ENCODE measurements at places on chromosomes 1 and 21. TPM values are rescaled to one million over a fixed set of nuclear protein-coding genes. Genes with fewer than 3 reads are reported as not detected.

DNA sequence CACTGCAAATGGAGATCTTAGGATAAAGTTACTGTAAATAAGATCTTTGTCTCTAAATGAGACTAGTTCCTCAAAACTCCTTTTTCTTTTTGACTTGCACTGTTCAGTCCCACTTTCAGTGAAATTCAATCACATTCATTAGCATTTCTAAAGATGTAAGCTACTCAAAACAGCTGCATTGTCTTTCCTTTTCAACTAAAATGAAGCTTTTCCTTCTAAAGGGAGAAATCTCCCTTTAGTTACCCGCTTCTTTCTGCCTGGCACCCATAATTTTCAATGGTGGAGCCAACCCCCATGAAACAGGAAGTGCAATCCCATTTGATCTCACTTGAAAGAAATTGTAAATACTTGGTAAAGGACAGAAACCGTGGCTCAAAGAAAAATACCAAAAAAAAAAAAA, 387.4 kb upstream of the PKN2 start:
- no peak for DNase-seq

DNA sequence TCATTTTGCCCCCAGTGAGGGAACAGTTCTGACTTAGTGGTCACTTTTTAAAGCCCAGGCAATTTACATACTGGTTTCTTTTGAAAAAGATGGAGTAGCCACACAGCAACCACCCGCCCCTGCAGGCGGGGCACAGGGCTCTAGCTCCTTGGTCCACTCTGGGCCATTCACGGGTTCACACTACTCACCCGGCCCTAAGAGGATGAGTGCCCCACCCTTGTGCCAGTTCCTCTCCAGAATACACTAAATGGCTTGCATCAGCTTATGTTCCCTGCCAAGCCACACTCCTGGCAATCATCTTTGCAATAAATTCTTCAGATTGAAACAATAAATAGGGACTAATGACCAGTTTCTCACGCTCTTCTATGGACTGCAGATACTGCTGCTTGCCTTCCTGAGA, 15.7 kb upstream of the ATP13A2 start:
- peak; percentile 63 for DNase-seq

- DNase-seq: no peak
These were observed 47.5 kb upstream of the TDRD10 start for GRCh38 chr1:154454386-154455120.

- no peak for DNase-seq
These were observed 21.4 kb upstream of the NPPB start for GRCh38 chr1:11880181-11880575.

DNA sequence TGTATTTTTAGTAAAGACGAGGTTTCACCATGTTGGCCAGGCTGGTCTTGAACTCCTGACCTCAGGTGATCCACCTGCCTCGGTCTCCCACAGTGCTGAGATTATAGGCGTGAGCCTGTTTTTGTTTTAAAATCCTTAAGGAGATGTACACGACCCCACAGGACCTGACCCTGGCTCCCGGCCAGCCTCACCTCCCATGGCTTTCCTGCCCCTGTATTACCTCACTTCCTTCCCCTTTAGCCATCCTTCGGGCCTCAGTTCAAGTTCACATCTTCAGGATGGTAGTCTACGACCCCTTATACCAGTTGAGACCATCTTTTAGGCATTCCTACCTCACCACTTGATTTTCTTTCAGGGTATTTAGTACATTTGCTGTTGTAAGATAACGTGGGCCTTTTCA, 36.3 kb downstream of the TCP10L start:
- no peak for DNase-seq

GRCh38 chr1:181113059-181113641, 24.6 kb downstream of the IER5 start:
- DNase-seq: no peak

DNA sequence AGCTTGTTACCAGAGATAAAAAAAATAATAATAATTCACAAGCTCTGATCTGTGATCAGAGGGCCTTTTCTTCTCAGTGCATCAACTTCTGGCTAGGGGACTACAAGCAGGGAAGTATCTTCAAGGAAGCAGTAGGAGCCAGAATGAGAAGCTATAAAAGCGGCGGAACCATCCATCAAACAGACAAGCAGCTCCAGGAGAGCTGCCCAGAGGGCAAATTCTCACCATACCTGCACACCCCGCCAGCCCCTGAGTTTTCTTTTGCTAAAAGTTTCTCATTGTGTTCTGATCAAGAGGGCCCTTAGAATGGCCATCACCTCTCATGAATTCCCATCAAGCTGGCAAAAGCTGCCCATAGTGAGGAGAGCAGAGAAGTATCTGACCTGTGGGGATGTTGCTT, 99.4 kb downstream of the SMYD2 start:
- DNase-seq: no peak

DNA sequence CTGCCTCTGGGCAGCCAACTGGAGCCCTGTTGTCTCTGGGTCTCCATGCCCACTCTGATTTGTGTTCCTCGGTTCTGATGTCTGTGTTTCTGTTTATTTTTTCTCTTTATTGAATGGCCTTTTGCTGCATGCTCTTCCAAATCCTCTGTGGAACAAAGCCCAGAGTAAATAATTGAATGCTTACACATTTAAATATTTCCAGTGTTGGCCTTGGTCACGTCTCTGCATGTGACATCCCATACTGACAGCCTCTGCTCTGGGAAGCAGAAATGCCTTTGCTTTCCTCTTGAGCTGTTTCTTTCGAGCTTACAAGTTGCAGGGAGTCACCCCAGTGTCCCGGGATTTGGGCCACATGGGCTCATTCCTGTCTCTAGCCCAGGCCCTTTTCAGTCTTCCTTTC, 267.9 kb downstream of the PTPRU start:
- no peak for DNase-seq

DNA sequence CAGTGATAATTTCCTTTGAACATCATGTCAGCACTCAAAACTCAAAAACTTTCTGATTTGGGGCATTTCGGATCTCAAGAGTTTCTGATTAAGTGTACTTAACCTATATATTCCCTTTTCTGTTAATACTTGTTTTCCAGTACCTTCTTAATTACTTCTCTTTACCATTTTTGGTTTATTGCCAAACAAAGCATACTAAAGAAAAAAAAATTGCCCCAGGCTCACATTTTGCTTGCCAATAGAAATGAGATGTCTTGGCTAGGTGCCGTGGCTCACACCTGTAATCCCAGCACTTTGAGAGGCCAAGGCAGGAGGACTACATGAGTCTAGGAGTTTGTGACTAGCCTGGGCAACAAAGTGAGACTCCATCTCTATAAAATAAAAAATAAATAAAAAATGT, 4.8 kb downstream of the PSMD4 start:
- no peak for DNase-seq

DNA sequence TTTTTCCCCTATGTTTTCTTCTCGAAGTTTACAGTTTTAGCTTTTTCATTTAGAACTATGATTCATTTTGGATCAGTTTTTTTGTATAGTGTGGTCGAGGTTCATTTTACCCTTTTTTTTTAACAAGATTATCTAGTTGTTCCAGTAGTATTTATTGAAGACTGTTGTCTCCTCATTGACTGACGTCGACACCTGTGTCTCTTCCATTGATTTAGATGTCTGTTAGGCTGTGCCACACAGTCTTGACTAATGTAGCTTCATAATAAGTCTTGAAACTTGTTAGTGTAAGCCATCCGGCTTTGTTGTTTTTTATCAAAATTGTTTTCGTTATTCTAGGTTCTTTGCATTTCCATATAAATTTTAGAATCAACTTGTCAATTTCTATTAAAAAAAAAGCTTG, 45.2 kb downstream of the CAMSAP2 start:
- no peak for DNase-seq

DNA sequence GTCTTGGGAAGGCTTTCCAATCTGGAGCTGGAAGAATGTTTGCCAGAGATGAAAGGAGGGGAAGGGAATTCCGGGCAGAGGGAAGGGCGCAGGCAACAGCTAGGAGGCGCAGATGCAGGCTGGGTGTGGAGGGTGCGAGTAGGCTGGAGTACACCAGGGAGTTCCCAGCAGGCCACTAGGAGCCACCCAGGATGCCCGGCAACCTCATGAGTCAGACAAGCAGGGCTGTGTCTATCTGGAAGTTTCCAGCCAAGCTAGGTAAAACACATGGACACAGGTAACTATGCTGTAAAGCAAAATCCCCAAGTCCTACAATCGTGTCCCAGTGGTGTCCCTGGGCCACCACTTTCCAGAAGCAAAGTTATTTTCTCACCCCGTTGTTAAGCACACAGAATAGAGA, 990 bp upstream of the NBL1 start:
- no peak for DNase-seq

DNA sequence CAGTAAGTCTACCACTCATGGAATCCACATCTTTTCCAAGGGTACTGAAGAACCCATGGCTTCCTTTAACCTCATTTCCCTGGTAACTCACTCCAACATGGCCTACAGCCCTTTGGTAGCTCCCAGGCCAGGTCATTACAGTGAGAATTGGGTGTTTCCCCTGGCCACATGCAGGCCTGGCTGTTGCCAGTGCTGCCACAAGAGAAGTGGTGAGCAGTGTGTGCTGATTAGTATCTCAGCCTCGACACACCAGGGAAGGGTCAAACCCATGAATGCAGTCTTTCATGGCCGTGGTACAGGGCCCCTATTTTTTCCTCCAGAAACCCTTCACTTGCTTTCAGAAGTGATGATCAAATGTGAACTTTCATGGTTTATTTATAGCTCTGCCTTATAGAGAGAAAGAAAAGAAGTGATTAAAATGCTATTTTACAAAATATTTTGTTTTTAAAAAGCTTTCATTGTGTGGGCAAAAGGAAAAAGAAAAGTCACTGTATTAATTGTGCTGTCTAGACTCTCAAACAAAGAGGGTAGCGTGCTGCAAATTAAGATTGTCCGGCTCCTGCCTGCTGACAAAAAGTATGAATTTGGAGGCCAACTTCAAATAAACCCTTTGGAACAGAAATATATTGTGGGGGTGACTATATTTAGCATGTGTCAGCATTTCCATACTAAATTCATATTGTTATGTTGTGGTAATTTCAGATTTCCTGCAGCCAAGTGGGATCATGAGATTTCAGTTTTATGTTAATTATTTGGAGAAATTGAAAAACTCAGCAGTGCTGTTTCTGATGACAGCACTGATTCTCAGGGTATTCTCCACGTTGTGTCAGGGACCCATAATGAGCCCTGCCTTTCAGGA, 62.0 kb upstream of the HOOK1 start:
- no peak for DNase-seq

GRCh38 chr21:28358702-28359101, 634.0 kb downstream of the LTN1 start:
- DNase-seq: no peak

DNA sequence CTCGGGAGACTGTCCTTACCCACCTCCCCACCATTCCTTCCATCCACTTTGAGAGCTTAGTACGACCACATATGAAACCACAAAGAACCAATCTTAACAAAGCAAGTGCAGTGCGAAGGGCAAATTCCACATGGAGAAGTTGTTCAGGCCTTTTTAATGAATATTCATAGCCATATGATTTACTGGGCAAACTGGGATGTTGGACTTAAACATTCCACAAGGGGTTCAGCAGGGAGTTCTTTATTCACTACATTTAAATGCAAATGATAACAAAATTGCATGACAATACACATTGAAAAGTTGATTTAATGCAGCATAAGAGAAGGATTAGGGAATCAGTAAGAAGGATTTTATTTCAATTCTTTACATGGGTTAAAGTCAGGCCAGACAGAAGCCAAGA, 14.7 kb downstream of the NMNAT2 start:
- no peak for DNase-seq

- no peak for DNase-seq
These were observed 142.0 kb downstream of the MAST2 start for GRCh38 chr1:45945426-45945825.

GRCh38 chr1:29939079-29939478, 702.8 kb downstream of the PTPRU start:
- no peak for DNase-seq

- DNase-seq: no peak
These were observed 4.8 kb upstream of the SLC2A1 start for GRCh38 chr1:42963378-42964043.

DNA sequence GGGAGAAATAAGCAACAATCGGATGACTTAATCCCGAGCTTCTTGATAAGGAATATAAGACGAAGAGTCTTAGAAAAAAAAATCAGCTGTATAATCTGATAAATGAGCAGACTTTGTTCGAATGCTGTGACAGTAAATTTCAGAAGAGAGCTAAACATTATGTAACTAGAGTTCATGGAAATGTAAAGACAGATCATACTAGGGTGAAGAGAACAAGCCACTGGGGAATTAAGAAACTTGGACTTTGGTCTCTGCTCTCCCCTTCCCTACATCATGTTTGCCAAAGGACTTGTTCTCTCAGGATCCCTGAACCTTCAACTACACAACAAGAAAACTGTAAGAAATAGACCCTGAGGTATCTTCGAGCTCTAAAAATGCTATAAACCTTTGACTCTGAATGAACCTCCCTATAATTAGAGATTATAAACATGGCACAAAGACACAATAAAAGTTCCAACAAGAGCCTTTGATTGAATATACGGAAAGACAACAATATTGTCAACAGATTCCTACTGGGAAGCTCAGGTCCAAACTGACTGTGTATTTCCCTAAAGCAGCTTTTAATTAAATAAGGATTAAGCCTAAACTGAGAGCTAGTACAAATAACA, 27.5 kb downstream of the FRRS1 start:
- no peak for DNase-seq

DNA sequence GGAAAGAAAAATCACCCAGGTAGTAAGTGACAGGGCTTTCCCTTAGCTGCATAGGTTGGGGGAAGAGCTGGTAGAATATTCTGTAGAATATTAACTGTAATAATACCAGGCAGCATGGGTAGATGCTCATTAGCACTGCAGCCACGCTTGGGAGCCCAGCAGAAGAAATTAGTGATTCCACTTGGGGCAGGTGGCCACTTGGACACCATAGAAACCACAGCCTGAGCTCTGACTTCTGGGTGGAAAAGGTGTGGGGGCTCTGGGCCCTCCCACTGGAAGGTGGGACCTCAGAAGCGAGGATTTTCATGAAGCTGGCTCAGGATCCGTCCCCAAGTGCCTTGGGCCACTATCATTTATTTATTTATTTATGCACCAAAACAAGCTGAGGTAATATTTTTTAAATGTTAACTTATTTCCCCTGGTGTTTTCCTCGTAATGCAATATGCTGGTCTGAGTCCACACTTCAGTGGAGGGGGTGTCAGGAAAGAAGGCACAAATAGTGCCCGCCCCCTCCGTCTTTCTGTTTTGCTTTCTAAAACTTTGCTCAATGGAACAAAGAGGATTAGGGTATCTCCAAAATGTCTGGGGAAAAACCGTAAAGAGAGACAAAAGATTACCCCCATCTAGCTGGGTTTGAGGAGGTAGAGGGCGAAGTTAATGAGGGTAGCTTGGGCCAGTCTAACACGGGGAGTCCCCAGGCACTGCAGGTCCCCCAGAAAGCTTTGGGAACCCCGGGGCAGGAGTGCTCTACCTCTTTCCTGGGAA, 75.2 kb upstream of the GADD45A start:
- no peak for DNase-seq

The LRRC53 gene
- total RNA-seq: not detected

The CZIB gene
- total RNA-seq: 19.1 TPM

The RNF207 gene
- 5.0 TPM for total RNA-seq

The DDR2 gene
- 22.0 TPM for total RNA-seq

The MEF2D gene
- total RNA-seq: 32.1 TPM

The DIO1 gene
- total RNA-seq: not detected

The PLA2G2D gene
- total RNA-seq: not detected

The KIF26B gene
- 5.6 TPM for total RNA-seq

The MFN2 gene
- total RNA-seq: 104 TPM

The GJB3 gene
- total RNA-seq: 266 TPM
